Stimulated activated CD8-positive, alpha-beta memory T cell treated with anti-CD3 and anti-CD28 coated beads, Interleukin-12 subunit alpha, Interleukin-12 subunit beta, amount 100 ng/mL, for 1 hour (primary cell): ENCODE measurements at places on chromosomes 3 and 15.
A peak's percentile ranks its signal among the peaks of the same experiment; 100 is the strongest.

DNA sequence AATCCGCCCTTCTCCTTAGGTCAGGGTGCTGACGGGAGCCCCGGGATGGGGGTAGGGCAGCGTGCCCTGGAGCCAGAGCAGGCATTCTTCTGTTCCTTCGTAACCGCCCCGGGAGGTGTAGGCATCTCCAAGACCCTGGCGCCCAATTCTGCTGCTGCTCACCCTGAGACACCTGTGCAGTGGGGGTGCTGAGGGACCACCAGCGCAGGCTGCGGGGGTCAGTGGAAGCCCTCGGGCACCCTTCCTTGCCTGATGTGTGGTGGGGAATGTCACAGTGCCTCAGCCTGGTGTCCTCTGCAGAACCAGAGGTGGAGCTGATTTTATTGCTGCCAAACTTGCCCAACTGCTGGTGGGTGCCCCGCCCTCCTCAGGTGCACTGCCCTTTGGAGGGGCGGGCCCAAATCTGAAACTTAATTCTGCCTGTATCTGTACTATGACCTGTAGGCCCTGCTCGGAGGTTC is 7.3 kb downstream of the CSK start:
- no peak for DNase-seq

DNA sequence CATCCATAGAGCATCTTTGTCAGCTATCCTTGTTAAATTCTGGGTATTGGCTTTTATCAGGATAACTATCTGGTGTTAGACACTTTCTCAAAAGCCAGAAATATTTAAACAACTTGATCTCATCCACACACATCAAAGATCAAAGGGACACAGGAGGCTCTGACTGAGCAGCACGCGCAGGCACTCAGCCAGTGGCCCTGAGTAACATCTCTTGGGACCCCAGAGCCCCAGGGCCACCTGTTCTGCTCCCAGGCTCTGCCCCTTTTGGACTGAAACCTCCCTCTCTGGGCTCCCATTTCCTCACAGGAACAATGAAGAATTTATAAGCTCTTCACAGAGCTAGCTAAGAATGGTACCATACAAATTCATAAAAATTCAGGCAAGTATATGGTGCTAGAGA is 16.1 kb downstream of the ATP10A start:
- no peak for DNase-seq

- DNase-seq: no peak
These were observed 473.6 kb downstream of the MCTP2 start for GRCh38 chr15:94704946-94705345.

GRCh38 chr15:86735247-86736040 is 655.8 kb downstream of the AGBL1 start:
- DNase-seq: no peak

- DNase-seq: no peak
These were observed 238.2 kb upstream of the GPR149 start for GRCh38 chr3:154668187-154668586.

- peak; percentile 58 for DNase-seq
These were observed 75.9 kb upstream of the VGLL4 start for GRCh38 chr3:11719406-11720303.

- no peak for DNase-seq
These were observed 23.0 kb upstream of the ALPK3 start for GRCh38 chr15:84794162-84794547.

- no peak for DNase-seq
These were observed 88.4 kb downstream of the PLCH1 start for GRCh38 chr3:155656466-155656865.

GRCh38 chr3:69058180-69058946 is 6.2 kb upstream of the TMF1 start:
- no peak for DNase-seq

DNA sequence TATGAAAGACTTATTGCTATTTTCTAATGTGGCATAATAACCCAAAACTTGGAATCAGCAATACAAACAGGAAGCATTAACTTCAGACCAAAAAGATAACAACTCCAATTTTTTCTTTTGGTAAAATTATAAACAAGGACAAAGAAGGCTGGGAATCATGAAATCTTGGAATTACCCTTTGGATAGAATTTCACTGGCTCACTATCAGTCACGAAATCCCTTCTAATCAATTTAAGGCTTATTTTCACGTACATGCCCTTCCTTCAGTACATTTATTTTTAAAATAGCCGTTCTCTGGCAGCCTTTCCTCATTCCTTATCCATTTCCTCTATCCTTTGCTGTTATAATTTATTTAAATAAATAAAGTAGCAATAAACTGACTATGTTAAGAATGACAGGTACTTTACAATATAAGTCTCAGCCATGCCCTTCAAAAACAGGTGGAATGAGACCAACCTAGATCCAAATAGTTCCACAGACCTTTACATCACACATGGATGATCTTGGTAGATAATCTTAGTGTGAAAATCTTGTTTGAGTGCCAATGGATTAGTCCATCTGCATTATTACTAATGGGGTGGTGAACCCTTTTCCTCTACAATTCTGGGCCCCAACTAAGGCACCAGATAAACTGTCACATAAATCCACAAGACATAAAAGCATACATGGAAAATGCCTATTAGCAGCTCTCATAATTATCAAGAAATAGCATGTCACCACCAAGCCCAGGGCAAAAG is 38.9 kb downstream of the ABI3BP start:
- DNase-seq: no peak

GRCh38 chr15:62515696-62516395 is 350.8 kb upstream of the C2CD4B start:
- no peak for DNase-seq

GRCh38 chr3:13888576-13888975 is 8.7 kb upstream of the WNT7A start:
- no peak for DNase-seq

GRCh38 chr15:66124651-66125050 is 128.9 kb downstream of the MEGF11 start:
- DNase-seq: no peak

DNA sequence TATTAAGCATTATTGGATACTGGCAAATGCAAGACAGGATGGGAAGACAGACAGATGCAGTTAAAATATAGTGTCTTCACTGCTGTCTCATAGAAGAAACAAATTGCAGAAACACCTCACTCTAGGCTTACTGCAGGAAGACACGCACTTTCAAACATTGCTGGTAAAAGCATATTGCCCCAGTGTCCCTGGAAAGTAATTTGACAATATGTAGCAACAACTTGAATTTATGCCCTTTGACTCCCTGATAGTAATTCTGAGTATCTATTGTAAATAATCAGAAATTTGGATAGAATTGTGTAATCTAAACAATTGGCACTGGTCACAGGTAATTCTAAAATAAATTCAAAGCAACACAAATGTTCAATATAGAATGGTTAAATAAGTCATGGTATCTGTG is 62.0 kb downstream of the MSL2 start:
- no peak for DNase-seq

DNA sequence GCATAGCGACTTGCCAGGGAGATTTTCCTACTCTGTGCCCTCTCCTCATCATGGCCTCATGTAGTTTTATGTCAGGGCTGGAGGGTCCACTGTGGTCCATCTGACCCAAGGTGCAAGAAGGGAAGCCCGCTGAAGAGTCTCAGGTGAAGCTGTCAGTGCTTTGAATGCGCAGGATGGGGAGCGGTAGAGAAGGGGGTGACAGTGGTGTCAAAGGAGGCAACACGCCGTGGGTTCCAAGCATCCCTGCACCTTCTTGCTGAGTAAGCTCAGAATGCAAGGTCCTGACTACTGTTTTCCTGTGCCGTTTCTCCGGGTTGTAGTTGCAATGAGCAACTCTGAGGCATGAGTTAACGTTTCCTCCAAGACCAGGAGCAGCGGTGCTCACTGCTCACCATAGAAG is 44.9 kb upstream of the RAB6B start:
- DNase-seq: no peak

DNA sequence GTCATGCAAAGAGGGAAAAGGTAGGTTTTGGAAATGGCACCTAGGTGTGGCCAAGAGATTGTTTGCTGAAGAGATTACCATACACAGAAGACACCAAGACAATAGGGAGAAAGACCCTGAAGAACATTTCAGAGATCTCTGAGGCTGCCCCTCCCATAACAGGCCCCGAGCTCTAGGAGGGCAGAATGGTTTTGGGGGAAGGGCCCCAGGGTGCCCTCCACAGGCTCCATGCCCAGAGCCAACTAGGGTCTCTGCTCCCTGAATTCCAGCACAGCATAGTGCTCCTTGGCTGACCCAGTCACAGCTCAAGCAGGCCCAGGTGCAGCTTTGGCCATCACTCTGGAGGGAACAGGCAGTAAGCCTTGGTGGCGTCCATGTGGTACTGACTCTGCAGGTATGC is 163.9 kb downstream of the RAB11A start:
- DNase-seq: no peak

DNA sequence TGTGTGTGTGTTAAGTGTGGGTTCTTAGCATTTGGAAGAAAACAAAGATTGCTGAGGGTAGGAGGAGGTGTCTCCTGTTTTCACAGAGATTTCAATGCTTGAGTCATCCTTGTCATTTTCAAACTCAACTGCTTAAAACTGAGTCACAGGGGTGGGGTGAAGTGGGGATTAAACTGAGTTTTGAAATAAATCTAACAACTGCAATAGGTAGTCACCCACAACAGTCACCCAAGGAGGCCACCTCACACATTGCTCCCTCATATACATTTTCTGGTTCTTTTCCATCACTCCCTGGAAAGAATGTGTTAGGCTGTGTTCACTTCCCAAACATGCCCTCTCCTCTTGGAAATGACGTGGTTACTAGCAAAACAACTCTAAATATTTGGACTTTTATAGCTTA is 187.7 kb upstream of the CMC1 start:
- no peak for DNase-seq

- DNase-seq: no peak
These were observed 100.6 kb upstream of the PRR20G start for GRCh38 chr3:127388427-127388826.

GRCh38 chr3:47455806-47456452 is 19.8 kb downstream of the SCAP start:
- no peak for DNase-seq

- DNase-seq: no peak
These were observed 3.1 kb downstream of the RPSA start for GRCh38 chr3:39409514-39410136.

DNA sequence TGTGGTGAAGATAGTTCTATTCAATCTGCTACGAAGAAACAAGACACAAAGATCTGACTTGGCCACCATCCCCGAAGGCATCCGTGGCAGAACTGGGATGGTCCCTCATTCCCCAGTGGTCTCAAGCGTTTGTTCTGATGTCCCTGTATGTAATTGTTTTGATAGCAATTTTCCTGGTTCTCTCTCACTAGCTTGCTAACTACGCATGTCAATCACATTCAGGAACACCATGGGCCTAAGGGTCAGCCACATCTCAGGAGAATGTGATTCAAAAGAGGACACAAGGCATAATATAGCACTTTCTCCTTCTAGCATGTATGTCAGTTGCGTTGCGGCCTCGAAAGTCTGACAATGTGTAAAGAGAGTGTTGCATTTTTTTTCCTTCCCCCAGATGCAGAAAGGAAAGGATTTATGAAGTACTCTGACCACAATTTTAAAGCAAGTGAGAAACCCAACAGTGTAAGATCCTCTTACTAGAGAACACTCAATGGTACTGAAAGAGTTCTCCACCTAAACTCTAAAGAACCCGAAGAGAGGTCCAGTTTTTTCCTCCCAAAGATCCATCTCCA is 32.0 kb upstream of the TCF12 start:
- no peak for DNase-seq

- DNase-seq: no peak
These were observed 168.6 kb downstream of the SEMA6D start for GRCh38 chr15:47885920-47886319.

- no peak for DNase-seq
These were observed 71.2 kb downstream of the FAM43A start for GRCh38 chr3:194756791-194757325.

DNA sequence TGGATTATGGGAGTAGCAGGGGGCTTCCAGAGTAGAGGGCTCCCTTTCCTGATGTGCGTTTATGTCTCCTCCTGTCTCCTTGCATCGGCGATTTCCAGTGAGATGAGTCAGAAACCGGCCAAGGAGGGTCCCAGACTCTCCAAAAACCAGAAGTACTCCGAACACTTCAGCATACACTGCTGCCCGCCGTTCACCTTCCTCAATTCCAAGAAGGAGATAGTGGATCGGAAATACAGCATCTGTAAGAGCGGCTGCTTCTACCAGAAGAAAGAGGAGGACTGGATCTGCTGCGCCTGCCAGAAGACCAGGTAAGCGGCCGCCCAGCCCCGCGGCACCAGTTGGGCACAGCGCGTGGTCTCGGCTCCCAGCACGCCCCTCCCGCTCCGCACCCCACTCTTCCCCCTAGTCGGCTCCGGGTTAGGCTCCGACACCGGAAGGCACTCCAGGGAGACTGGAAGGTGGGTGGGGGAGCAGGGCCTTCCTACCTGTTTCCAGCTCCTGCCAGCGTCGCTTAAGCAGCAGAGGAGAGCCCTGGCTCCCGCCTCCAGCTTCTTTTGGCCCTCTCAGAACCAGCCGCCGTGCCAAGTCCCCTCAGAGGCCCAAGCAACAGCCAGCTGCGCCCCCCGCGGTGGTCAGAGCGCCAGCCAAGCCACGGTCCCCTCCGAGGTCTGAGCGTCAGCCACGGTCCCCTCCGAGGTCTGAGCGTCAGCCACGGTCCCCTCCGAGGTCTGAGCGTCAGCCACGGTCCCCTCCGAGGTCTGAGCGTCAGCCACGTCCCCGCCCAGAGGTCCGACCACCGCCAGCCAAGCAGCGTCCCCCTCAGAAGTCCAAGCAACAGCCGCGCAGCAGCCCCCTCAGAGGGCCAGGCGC is 34.7 kb downstream of the MOBP start:
- no peak for DNase-seq

- DNase-seq: no peak
These were observed 21.6 kb downstream of the MAGI1 start for GRCh38 chr3:66017084-66017483.

DNA sequence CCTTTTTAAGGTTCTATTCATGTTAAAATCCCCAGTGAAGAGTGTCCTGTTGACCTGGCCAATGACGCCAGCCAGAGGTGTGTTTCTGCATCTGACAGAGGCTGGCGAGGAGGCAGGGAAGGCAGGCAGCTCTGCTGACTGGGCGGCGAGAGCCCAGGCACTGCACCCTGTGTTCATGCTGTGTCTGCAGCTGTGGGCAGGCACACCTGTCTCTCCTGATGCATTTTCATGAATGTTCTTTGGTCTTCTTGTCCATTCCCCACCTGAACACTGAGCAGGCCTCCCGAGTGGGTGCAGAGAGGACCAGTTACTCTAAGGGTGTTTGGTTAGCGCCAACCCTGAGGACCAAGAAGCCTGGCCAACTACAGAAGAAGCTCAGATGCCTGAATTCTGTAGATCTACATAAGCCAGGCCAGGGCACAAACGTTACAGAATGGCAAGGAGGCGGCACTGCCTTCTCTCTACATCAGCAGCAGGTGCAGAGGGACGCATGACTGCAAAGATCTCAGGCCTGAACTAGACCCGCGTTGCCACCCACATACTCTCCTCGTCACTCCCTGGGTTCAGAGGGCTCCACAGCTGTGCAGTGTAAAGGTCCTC is 233.7 kb downstream of the OCA2 start:
- no peak for DNase-seq

- DNase-seq: no peak
These were observed 16.5 kb upstream of the CLK3 start for GRCh38 chr15:74599156-74599555.

GRCh38 chr15:26065723-26066122 is 202.6 kb upstream of the ATP10A start:
- DNase-seq: no peak

- DNase-seq: no peak
These were observed 70.4 kb upstream of the CRTC3 start for GRCh38 chr15:90459368-90459767.

GRCh38 chr3:94065819-94066480 is 3.1 kb downstream of the NSUN3 start:
- no peak for DNase-seq

GRCh38 chr3:182294256-182294655 is 499.0 kb upstream of the ATP11B start:
- DNase-seq: no peak

- no peak for DNase-seq
These were observed 542 bp downstream of the INKA1 start for GRCh38 chr3:49803465-49804140.
